Calu3 (cell line): ENCODE measurements at places on chromosomes 12 and 14. TPM values are rescaled to one million over a fixed set of nuclear protein-coding genes. Genes with fewer than 3 reads are reported as not detected.

The TMPRSS12 gene
- total RNA-seq: not detected in 2 replicates

The KCNA1 gene
- total RNA-seq: not detected in 2 replicates

The ERBB3 gene
- total RNA-seq: 170 and 183 TPM in 2 replicates

The DAO gene
- total RNA-seq: not detected in 2 replicates

The TAS2R30 gene
- 2.8 and 3.5 TPM in 2 replicates for total RNA-seq

The RNF31 gene
- total RNA-seq: 95.9 and 103 TPM in 2 replicates

The RABGGTA gene
- total RNA-seq: 35.3 and 42.2 TPM in 2 replicates

The RAB15 gene
- total RNA-seq: 20.7 and 22.8 TPM in 2 replicates

The ETFBKMT gene
- total RNA-seq: 2.2 and 2.3 TPM in 2 replicates

The SLC5A8 gene
- total RNA-seq: 0.12 TPM in 1 of 2 replicates, not detected in the other

The TMEM229B gene
- total RNA-seq: 0.76 and 2.5 TPM in 2 replicates

The GLS2 gene
- 1.9 and 2.7 TPM in 2 replicates for total RNA-seq

The SLC25A21 gene
- total RNA-seq: 1.2 and 1.4 TPM in 2 replicates

The TMEM132C gene
- not detected in 2 replicates for total RNA-seq

The OR10AD1 gene
- total RNA-seq: not detected in 2 replicates

The MSRB3 gene
- 1.4 and 1.5 TPM in 2 replicates for total RNA-seq

The TAS2R10 gene
- 1.5 and 1.7 TPM in 2 replicates for total RNA-seq

The AMN gene
- total RNA-seq: 13.7 and 17.0 TPM in 2 replicates

The MMP19 gene
- not detected in 2 replicates for total RNA-seq

The ZBTB39 gene
- total RNA-seq: 10.8 and 11.0 TPM in 2 replicates

The SERPINA12 gene
- total RNA-seq: not detected in 2 replicates

The TTC9 gene
- total RNA-seq: 9.8 and 11.0 TPM in 2 replicates

The PPP1R1A gene
- 0.26 TPM in 1 of 2 replicates, not detected in the other for total RNA-seq

The EXOC3L4 gene
- 10.9 and 13.5 TPM in 2 replicates for total RNA-seq

The RNU4-1 gene
- 2,759 and 3,670 TPM in 2 replicates for total RNA-seq

The RSRC2 gene
- total RNA-seq: 84.0 and 86.9 TPM in 2 replicates

The REM2 gene
- total RNA-seq: 0.85 and 1.0 TPM in 2 replicates
